ENCODE measurements at places on chromosomes 6 and 20.

GRCh38 chr6:70221025-70221714 is 81.7 kb downstream of the COL9A1 start:
- H3K4me1 ChIP-seq: no peaks in the 10 kb centered on the region
- no peak overlapping the region for H3K27ac ChIP-seq
- peaks cover 5% of the 10 kb centered on the region for H3K27me3 ChIP-seq
- H3K4me3 ChIP-seq: no peak overlapping the region
- H3K36me3 ChIP-seq: no peaks in the 10 kb centered on the region

DNA sequence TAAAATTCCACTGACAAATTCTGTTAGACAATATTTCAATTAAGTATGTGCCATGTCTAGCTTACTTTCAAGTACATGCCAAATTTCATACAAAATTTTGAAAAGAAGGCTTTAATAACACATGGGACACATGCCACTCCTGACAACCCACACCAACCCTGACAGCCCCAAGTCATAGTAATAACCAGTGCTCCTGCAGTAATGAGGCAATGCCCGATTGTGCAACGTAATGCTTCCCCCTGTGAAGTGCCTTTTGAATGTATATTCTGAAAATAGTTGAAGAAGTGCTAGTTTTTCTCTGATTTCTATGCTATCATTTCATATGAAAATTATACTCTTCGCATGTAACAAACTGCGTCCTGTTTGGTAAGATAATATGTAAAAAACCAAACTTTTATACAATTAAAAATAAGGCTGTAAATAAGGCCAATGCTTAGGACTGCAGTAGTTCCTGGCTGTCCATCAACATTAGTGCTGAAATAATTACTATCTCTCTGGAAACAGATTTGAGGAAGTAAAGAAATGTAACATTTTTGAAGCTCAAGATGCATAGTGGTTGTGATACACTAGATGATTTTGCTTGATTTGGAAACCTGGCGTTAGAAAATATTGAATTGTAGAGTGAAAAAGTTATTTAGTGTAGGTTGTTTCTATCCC is 125.8 kb upstream of the BCLAF1 start:
- no peaks in the 10 kb centered on the region for H3K36me3 ChIP-seq
- no peak for DNase-seq
- H3K27ac ChIP-seq: no peak overlapping the region
- no peak overlapping the region for H3K4me3 ChIP-seq
- H3K4me1 ChIP-seq: no peaks in the 10 kb centered on the region

DNA sequence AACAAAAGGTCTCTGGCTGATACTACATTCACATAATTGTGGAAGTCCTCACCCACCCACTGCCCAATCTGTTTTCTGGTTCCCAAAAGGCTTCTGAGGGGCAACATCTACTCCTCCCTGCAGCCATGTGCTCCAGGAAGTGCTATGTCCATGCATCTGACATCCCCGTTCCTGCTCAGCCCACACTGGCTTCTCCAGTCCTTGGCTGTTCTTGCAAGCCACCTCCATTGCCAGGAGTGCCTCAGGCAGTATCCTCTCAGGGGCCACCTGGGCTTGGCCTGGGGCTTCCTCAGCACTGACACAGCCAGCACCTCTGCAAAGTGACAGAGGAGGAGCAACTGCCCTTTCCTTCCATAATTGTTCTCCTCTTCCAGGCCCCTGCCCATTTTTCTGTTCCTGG is 18.3 kb downstream of the ARHGAP18 start:
- peaks cover 42% of the 10 kb centered on the region for H3K4me1 ChIP-seq
- no peak overlapping the region for H3K27ac ChIP-seq
- no peaks in the 10 kb centered on the region for H3K36me3 ChIP-seq
- H3K27me3 ChIP-seq: no peaks in the 10 kb centered on the region
- DNase-seq: no peak

DNA sequence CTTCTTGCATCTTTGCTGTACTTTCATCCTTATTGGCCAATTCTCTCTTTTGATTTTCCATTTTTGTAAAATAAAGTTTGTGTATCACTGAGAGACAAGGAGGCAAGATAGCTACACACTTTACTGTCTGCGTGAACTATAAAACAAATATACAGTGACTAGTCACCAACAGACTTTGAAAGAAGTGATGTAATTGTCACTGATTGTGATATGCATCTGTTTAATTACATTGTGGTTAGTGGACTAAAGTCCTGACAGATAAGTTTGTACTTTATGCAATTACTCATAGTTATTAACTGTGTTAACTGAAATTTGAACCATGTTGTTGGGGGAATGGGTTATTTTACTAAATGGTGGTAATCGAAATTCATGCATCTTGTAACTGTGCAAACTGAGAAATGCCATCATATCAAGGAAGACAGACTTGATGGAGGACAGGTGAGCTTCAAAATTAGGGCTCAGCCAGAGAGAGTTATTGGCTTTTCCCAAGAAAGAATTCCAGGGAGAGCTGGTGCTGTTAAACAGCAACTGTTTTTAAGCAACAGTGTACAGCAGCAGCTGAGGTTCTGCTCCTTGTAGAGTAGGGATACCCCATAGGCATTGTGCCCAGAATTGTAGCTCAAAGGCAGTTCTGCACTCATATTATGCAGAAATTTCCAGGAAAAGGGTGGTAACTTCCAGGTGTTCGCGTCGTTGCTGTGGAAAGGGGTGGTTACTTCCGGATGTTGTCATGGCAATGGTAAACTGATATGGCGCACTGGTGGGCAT is 62.9 kb downstream of the EFHC1 start:
- no peaks in the 10 kb centered on the region for H3K27me3 ChIP-seq
- no peak for DNase-seq
- no peak overlapping the region for H3K4me3 ChIP-seq
- H3K36me3 ChIP-seq: no peaks in the 10 kb centered on the region

DNA sequence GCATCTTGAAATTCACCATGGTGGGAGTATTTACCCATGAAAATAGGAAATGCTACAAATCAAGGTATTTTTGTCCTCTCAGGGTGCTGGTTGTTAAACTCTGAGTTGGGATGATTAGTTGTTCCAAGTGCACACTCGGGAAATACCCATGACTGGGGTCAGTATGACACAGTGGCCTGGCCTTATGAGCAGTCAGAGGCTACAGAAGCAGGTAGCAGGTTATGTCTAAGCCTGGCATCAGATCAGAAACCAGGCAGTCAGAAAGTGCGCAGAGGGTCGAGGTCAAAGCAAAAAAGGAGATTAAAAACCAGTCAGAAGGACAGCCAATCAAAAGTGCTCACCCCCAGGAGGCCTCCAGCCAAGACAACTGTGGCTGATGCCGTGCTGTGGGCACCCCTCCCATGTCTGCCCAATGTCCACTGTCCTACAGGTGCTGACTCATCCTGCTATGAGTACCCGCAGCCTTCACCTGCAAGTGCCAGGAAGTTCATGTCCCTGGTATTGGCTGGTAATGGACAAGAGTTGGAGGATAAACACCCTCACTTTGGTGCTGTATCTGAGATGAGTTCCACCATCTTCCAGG is 117.4 kb upstream of the SLC24A3 start:
- H3K27ac ChIP-seq: no peak overlapping the region
- no peak overlapping the region for H3K4me3 ChIP-seq
- no peaks in the 10 kb centered on the region for H3K4me1 ChIP-seq
- DNase-seq: no peak
- no peaks in the 10 kb centered on the region for H3K36me3 ChIP-seq
- peaks cover 1% of the 10 kb centered on the region for H3K27me3 ChIP-seq

- peak overlapping the region; percentile 28 for H3K4me3 ChIP-seq
- no peaks in the 10 kb centered on the region for H3K36me3 ChIP-seq
Measured at GRCh38 chr6:474453-475185, 83.1 kb downstream of the IRF4 start.

DNA sequence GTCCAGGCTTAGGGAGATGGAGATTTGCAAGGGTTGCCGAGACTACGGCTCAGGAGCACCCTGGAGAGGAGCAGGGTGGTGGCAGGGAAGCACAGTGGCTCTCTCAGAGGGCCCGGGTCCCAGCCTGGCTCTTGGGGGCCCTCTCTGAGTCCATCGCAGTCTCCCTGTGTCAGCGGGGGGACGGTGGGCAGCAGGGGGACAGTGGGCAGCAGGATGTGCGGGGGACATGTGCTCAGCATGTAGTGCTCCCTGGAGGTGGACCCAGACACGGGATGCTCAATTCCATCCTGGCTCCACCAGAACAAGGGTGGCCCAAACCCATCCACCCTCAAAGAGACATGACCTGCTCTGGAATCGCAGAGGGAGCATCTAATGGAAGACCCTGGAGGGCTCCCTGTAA is 43.0 kb upstream of the ZBP1 start:
- DNase-seq: no peak
- peaks cover 7% of the 10 kb centered on the region for H3K4me1 ChIP-seq
- no peaks in the 10 kb centered on the region for H3K27me3 ChIP-seq
- no peak overlapping the region for H3K27ac ChIP-seq

DNA sequence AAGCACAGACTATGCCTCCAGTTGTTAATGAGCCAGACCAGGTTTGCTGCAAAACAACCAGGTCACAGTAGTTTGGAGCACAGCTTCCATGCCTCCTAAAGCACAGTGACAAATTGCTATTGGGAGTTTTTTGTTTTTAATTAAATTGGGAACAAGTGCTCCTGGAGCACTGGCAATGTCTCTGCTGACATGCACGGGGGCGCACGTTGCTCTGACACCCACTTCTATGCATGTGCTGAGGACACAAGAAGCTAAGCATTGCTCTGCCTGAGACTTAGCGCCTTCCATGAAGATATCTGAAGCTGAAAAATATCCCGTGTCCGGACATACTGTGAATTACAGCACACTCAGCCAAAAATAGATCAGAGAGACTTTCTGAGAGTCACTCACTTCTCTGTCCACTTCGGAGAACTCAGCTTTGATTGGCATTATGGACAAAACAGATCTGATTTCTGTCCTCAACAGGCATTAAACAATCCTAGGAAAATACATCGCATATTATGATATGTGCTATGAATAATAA is 18.6 kb upstream of the GGTLC1 start:
- no peak overlapping the region for H3K27ac ChIP-seq
- H3K4me1 ChIP-seq: no peaks in the 10 kb centered on the region
- no peaks in the 10 kb centered on the region for H3K36me3 ChIP-seq
- no peak for DNase-seq

GRCh38 chr20:58880994-58881752 is 28.7 kb downstream of the GNAS start:
- H3K4me1 ChIP-seq: peaks cover 20% of the 10 kb centered on the region
- DNase-seq: no peak
- no peak overlapping the region for H3K27ac ChIP-seq
- no peaks in the 10 kb centered on the region for H3K36me3 ChIP-seq
- H3K4me3 ChIP-seq: no peak overlapping the region
- no peaks in the 10 kb centered on the region for H3K27me3 ChIP-seq

- no peak overlapping the region for H3K4me3 ChIP-seq
- H3K27me3 ChIP-seq: peaks cover 12% of the 10 kb centered on the region
- H3K4me1 ChIP-seq: peaks cover 10% of the 10 kb centered on the region
- no peak overlapping the region for H3K27ac ChIP-seq
Measured at GRCh38 chr6:143038833-143039232, 21.9 kb upstream of the AIG1 start.

DNA sequence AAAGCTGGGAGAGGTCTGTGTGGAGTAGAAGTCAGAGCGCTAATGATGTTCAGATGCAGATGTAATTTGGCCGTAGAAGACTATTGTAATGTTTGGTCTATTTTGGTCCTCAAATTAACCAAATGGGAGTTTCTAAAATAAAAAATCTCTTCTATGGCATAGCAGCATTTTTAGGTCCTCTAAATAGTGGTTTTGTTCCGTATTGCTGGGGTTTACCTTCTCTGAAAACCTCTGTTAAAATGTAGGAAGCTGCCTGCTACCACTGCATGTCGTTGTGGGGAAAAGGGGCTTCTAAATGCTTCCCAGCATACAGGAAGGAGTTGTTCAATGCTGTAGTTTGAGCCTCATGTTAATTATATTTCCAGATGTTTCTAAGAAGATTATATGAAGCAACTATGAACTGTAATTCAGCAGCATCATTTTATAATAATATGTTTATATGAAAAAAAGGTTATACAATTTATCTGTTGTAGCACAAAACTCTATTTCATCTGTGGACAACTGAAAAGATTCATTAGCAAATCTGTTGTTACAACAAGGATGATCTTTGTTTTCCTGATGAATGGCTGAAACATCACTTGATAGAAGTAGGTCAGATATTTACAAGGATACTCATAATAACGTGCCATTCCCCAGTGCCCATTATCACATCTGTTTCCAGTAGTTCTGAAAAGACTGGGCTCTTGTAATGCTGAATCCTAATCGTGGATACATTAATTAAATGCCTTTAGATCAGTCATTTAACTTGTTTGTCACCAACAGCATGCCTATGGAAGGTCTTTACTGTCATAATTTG is 256.6 kb downstream of the TBC1D7 start:
- H3K27ac ChIP-seq: no peak overlapping the region
- H3K4me1 ChIP-seq: peaks cover 2% of the 10 kb centered on the region
- H3K27me3 ChIP-seq: no peaks in the 10 kb centered on the region
- no peak overlapping the region for H3K4me3 ChIP-seq
- no peak for DNase-seq

Measured in activated naive CD8-positive, alpha-beta T cell treated with anti-CD3 and anti-CD28 coated beads, Interleukin-2, amount 50 U/mL, for 24 hours (primary cell).